ENCODE measurements at places on chromosomes 13 and 19.

DNA sequence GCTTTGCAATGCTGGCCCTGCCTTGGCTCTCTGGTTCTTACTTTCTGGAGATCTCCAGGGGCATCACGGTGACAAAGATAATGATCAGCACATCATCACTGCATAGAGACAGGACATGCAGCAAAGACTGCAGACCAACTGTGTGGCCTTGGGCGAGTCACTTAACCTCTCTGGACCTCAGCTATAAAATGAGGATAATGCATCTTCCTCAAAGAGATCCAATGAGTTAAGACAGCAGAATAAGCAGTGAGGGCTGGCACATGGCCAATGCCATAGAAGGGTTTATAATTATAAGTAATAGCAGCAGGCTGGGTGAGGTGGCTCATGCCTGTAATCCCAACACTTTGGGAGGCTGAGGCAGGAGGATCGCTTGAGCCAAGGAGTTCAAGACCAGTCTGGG lies 2.4 kb downstream of the MAG start:
- no peak overlapping the region for H3K4me3 ChIP-seq
- no peak for DNase-seq
- no peaks in the 10 kb centered on the region for H3K36me3 ChIP-seq
- peaks cover 8% of the 10 kb centered on the region for H3K4me1 ChIP-seq

DNA sequence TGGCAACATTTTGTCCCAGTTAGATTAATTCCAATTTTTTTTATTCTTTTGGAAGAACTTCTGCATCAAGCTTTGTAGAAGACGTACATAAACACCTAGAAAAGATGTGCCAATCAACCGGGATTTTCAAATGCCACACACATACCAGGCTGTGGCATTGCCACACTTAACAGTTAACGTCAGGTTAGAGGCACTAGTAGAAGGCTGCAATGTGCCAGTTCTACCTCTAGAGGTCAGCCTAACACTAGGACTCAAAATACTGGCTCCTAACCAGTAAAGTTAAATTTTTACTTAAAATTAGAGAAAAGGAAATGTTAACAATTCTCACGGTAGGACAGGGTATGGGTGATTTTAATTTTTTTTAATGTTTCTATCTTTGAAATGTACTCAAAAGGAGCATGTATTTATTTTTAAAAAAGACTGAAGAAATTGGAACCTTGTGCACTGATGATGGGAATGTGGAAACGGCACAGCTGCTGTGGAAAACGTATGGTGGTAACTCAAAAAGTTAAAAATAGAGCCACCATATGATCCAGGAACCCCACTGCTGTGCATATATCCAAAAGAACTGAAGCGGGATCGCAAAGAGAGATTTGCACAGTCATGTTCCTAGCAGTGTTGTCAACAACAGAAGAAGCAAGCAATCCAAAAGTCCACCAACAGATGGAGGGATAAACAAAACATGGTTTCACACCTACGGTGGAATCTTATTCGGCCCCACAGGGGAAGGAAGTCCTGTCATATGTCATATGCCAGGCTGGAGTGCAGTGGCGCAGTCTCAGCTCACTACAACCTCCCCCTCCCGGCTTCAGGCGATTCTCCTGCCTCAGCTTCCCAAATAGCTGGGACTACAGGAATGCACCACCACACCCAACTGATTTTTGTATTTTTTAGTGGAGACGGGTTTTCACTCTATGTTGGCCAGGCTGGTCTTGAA lies 30.3 kb downstream of the CRYL1 start:
- no peak overlapping the region for H3K4me3 ChIP-seq
- peak; percentile 69 for DNase-seq
- no peak overlapping the region for H3K27ac ChIP-seq
- H3K27me3 ChIP-seq = no peaks in the 10 kb centered on the region
- H3K36me3 ChIP-seq = no peaks in the 10 kb centered on the region

GRCh38 chr19:17052439-17052838 lies 22.8 kb downstream of the HAUS8 start:
- peak; percentile 76 for DNase-seq
- peaks cover 6% of the 10 kb centered on the region for H3K4me1 ChIP-seq
- H3K36me3 ChIP-seq = peaks cover 5% of the 10 kb centered on the region
- H3K27ac ChIP-seq = no peak overlapping the region
- H3K27me3 ChIP-seq = no peaks in the 10 kb centered on the region

DNA sequence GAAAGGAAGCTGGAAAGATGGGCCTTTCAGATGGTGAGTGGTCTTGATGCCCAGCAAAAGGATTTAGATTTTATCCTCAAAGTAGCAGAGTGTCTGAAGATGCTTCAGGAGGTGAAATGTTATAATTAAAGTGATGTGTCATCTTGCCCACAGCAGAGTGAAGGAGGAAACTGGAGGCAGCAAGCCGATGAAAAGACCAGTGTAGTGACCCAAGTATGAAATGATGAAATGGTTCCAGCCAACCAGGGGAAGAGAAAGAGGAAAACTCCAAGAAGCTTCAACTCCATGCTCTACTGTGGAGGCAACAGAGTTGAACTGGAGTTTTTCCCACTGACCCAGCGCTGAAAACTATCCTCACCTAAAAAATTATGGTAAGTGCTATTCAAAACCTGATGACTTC lies 66.7 kb downstream of the FOXO1 start:
- H3K27me3 ChIP-seq = no peaks in the 10 kb centered on the region
- no peak for DNase-seq
- H3K4me3 ChIP-seq = no peak overlapping the region
- H3K4me1 ChIP-seq = no peaks in the 10 kb centered on the region
- H3K27ac ChIP-seq = no peak overlapping the region
